ENCODE measurements at places on chromosomes 11 and 22.

- no peak for DNase-seq
These were observed 107.0 kb downstream of the CTTN start for GRCh38 chr11:70505331-70505731.

GRCh38 chr11:74608431-74608830 is 16.0 kb downstream of the POLD3 start:
- DNase-seq, result no peak

GRCh38 chr11:122786896-122787295 is 51.4 kb upstream of the CRTAM start:
- DNase-seq, result no peak

DNA sequence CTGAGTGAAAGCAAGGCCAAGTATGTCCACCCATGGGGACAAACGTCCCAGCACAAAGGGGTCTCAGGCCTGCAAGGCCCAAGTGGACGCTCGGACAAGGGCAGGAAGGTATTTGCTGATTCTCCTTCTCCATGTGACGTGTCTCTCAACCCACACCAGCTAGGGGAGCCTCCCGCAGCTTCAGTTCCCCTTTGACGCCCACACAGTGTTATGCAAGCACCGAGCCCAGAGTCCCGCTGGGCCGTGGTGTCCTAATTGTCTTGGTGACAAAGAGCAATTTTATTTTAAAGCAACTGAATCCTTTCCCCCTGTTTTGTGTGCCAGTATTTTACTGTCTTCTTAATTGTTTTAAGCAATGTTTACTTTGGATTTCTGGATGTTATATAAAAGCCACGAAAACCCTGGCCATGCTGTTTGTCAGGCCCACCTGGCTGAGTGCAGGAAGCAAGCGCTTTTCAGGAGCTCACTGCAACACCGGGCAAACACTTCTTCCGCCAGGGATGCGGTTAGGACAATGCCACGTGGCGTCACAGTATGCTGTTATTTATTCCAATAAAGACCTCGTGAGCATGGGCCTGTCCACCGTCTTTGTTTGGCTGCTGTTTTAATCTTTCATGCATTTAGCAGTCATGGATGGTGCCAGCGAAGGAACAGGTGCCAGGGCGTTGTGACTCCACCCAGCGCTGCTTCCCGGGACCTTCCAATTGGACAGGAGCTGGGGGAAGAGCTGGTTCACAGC is 8.2 kb upstream of the PARVG start:
- DNase-seq, result no peak

- no peak for DNase-seq
These were observed 4.2 kb downstream of the LMO1 start for GRCh38 chr11:8259306-8259959.

- no peak for DNase-seq
These were observed 91.8 kb upstream of the RAB1B start for GRCh38 chr11:66176650-66177049.

- no peak for DNase-seq
These were observed 2.7 kb downstream of the CADM1 start for GRCh38 chr11:115501502-115501892.

DNA sequence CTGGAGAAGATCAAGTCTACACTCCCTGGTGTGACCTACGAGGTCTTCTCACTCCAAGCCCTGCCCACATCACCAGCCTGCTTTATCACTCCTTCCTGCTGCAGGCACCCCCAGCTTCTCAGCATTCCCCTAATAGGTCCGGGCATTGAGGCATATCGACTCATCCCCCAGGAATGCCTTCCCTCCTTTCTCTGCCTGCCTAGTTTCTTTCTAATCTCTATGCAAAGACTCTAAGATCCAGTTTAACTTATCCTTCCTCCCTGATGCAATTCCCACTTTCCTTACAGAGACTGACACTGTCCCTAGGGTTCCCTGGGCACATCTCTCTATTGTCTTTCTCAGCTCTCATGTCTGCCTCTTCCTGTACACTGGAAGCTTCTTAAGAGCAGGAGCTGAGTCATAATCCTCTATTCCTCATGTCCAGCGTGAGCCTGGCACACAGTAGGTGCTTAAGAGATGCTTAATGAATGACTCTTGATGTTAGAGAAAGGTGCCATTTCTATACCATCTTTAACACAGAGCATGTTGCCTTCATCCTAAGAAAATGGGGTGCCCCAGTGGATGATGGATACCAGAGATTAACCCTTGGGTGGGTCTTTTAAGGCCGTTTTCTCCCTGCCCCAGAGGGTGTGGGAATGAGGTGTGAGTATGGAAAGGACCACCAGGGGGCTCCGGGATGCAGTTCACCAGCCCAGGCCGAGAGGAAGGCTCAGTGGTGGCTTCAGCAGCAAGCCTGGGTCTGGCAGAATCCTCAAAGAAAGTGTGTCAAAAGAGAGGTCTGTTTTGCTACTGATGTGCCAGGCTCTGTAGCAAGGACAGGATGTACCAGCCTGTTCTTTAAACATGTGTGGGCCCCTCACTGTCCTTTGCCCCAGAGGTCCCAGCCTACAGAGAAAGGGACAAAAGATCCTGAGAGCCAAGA is 34.7 kb downstream of the PARVA start:
- peak; percentile 6 for DNase-seq

DNA sequence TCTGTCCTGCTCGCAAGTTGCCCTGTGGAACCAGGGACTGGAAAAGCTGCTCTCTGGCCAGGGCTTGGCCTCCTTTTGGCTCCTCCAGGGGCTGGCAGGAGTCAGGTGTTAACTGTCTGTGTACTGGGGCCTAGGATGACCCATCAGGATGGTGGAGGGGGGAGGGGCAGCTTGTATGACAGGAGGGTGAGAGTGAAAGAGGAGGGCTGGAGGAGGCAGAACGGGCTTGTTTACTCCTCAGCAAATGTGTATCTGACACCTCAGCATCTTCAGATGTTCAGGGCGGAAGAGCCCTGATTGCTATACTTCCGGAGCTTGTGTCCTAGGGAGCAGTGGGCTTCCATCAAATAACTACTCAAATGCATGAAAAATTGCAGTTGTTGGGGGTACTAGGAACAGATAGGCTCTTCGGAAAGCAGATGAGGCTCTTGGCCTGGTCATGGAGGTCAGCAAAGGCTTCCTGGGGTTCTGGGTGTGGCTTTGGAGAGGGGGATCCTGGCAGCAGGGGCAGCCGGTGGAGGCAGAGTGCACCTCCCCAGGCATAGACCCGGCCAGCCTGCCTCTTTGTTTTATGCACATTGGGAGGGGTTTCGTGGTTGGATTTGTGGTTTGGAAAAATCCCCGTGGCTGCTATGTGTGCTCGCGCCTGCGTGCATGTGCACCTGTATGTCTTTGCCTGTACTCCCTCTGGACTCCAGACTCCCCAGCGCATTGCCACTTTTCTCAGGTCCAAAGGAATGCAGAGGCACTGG is 31.2 kb downstream of the CD82 start:
- peak; percentile 53 for DNase-seq

DNA sequence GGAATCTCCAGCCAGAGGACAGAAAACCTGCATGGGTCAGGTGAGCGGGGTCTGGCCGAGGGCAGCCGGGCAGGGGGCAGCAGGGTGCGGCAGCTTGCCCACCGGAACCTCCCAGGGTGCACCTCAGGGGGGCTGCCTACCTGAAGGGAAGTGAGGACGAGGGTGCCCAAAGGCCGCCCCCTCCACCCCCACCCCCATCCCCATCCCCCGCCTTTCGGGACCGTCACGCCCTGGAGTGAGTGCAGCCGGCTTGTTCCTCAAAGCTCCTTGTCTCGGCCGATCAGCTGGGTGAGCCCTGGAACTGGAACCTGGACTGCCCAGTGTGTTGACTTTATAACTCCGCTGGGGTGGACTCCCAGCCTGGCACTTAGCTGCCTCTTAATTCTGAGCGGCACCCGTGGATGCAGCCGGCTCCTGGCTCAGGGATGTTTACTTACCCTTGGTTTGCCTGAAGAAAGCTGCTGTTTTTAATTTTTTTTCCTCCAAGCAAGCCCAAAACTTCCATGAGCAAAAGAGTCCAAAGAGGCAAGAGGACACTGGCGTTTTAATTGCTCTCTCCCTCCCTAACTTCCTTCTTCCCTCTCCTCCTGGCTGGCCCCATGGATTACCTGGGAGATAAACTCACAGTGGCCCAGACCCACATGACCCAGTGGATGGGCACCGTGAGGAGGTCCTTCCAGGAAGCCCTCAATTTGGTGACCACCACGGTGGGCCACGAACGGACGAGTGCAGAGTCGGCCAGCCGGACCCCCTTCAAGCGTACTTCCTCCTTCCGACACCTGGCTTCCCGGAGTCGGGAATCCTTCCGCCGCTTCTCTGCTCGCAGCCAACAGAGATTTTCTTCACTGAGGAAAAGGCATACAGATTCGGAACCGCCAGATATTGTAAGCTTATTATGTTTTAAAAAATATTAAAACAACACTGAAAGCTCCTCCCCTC is 87.8 kb upstream of the CRYBB3 start:
- no peak for DNase-seq

- no peak for DNase-seq
These were observed 7.4 kb upstream of the CDC42BPG start for GRCh38 chr11:64851831-64852351.

DNA sequence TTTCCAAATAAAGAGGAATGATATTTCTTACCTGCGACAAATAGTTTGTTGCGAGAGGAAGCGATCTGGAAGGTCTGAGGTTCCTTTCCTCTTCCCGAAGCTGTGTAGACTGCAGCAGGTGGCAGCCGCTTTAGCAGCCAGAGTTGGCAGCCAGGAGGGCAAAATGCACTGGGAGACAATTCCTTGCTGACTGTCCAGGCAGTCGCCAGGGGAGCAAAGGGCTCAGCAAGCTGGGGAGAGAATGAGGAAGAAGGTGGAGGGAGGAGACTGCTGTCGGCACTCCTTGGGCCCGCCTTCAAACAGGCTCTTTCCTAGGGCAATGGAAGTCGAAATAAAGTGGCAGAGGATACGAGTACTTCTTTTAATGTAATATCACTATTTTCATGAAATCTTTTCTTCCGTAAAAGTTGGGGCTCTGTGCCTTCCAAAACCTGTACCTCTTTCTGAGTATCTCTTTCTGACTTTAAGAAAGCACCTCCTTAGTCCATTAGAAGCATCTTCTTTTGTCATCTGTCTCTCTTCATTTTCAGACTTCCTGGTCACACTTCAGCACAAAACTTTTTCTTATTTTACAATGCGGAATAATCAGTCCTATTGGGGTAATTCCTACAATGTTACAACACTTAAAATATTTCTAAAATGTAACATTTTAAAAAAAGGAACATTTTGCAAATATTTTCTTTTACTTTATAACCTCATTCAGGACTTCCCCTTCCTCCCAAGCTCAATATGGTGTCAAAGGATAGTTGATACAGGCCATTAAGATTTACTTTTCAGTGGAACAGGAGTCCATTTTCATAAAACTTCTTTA is at the start of gene IL18:
Gene IL18 (minus strand): TSS at position 220 of the 811 bp plus-strand sequence. CDS start 9,041 bp downstream, outside the sequence.
- DNase-seq, result no peak

DNA sequence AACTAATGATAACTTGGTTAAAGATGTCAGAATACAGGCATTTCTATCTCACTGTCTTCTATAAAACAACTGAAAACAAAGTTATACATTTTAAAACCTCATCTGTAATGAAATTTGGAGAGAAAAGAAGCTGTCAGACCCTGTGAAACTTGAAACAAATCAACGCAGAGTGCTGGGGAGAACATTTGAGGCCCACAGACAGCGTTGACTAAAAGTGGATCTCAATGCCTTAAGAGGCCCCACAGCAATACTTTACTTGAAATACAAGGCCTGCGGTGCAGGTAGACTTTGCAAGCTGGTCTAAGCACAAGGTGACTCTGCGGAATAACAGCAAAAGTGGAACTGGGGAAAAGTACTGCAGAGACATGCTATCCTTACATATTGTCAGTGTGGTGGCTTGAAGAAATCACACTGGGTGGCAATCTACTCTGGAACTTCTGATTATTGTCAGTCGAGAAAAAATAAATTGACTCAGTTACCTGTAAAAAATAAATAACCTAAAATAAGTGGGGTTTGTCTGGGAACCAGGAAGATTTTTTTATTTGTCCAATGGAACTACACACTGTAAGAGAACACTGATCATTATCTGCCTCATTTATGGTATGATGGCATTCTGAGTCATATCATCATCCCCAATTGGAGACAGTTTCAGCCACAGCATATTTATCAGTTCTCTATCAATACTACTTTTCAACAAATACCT is 138.9 kb downstream of the LUZP2 start:
- DNase-seq, result no peak

- no peak for DNase-seq
These were observed 88.3 kb upstream of the CRTAM start for GRCh38 chr11:122750049-122750448.

DNA sequence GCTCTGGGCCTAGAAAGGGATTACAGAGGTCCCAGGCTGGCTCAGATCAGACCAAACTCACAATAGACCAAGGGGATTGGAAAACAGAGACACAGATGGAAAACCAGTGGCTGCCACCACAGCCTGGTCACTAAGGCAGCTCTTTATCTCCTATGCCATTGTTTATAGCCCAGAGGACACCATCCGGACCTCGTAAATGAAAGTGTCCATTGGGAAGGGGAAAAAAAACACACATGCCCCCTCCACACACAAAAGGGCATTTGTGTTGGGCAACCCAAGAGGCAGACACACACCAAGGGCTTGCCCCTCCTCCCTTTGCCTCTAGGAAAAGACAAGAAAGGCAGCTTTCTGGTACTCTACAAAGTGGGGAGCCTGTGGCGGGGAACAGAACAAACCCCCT is 85.9 kb downstream of the GAB2 start:
- no peak for DNase-seq

DNA sequence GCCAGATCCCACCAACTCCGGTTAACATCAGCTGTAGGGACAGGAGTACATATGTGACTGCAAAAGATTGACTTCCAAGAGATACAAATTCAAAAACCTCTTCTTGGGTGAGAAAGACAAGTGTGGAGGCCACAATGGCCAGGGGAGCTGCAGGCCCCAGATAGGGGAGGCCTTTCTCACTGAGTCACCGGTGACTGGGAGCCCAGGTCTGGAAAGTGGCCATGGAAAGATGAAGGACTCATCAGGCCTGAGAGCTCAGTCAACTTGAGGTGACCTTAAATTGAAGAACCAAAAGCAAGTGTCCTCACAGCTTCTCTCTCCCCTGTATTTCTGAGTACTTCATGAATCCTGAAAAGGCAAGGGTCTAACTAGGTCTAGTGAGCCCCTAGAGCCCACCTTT is 90.4 kb upstream of the CLPB start:
- DNase-seq, result no peak

- no peak for DNase-seq
These were observed 22.7 kb upstream of the RRM1 start for GRCh38 chr11:4071914-4072313.

GRCh38 chr11:103051151-103051801 is 40.7 kb downstream of the DCUN1D5 start:
- no peak for DNase-seq

- DNase-seq, result no peak
These were observed 14.6 kb upstream of the NRGN start for GRCh38 chr11:124724979-124725718.

DNA sequence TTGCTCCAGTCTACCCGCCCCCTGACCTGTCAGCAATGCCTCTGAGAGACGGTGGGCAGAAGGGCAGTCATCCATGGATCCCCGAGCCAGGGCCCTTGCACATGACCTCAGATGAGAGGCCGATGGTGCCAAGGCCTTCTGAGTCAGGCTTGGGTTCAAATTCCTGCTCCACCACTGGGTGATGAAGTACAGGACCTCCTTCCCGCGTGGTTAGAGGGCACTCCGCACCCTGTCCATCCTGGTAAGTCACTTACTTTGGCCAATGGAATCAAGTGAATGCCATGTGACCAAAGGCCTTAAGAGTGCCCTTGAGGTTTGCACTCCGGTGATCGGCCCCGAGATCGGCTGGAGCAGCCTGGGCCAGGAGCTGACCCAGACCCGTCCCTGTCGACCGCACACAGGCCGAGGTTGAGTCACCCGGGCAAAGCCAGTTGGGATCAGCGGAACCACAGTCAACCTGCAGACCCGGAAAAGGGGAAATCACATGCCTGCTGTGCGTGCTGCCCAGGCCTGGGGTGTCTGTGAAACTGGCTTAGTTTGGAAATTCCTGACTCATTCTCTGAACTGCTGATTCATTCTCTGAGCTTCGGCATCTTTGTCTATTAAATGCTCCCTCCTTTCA is 48.9 kb downstream of the RTL6 start:
- DNase-seq, result no peak

Data from stimulated activated CD4-positive, alpha-beta T cell treated with anti-CD3 and anti-CD28 coated beads, TNF-alpha, amount 100 ng/mL, for 24 hours (primary cell).